ENCODE measurements at places on chromosomes 7 and 10. TPM values are rescaled to one million over a fixed set of nuclear protein-coding genes. Genes with fewer than 3 reads are reported as not detected.

- no peak for DNase-seq
These were observed 30.0 kb downstream of the ADGRA1 start for GRCh38 chr10:133117688-133118071.

DNA sequence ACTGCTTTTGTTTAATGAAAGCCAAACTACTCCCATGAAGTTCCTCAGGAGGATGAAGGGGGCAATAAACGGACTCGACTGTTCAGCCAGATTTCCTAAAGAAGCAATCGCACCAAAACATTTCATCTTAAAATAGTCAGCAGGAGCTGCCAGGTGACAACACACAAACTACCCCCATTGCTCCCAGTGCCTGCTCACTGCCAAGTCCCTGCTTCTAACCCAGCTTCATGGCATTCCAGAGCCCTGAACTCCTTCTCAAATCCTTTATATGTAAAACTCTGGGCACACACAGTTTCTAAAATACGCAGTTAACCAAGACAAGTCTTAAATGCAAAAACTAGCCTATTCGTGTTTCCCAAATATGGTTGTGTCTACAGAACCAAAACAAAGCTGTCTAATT, 110.0 kb downstream of the SORBS1 start:
- no peak for DNase-seq

DNA sequence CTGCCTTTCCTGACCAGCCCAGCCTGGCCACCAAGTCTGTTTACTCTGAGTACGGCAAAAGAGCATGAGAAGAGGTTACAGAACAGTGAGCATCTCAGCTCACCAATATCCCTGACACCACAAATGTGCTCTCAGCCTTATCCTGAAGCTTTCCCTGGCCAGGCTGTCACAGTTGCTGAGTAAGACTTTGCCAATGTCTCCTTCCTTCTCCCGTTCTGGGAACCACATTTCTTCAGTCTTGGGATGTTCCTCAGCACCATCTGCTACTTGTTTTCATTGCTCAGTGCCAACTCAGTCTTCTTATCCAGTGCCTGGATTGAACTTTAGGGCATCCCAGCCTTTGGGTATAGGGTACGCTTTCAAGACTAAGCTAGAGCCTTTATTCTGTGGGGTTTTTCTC, 7.1 kb upstream of the KCNIP2 start:
- DNase-seq = no peak

DNA sequence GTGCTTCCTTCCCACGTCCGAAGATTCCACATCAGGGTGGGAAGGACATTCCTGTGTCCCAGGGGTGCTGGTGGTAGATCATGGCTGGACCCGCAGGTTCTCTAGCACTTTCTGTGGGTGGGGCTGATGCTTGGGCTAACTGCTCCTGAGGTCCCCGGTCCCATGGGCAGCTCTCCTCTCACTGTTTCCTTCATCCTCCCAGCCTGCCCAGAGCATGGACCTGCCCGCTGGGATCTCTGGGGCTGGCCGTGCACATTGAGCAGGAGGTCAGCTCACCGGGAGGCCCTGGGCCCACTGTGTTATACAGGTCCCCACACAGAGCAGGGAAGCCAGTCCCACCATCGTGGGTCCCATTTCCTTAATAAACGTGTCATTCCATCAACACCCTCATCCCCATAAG, 502.3 kb downstream of the TCERG1L start:
- DNase-seq = no peak

DNA sequence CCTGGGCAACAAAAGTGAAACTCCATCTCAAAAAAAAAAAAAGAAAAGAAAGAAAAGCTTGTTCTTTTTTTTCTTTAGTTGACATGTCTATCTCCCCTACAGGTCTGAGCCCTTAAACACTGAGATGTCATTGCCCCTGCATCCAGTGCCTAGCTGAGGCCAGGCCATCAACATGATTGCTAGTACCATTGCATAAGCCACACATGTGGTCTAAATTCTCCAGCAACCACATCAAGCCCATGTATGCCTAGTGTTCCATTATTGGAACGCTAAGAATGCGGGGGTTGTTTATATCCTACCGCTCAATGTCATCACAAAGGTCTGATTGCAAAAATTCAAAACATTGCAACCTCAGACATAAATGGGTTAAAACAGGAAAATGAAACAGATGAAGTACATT, 62.7 kb downstream of the NPTX2 start:
- no peak for DNase-seq

- no peak for DNase-seq
These were observed 17.0 kb upstream of the ZMIZ1 start for GRCh38 chr10:79051766-79052165.

GRCh38 chr10:121926671-121927317, 1.0 kb downstream of the ATE1 start:
- DNase-seq = peak; percentile 30

Gene DGKI
- total RNA-seq = 3.5 TPM

Gene GLI3
- 0.26 TPM for total RNA-seq

Gene TMEM229A
- not detected for total RNA-seq

Data from dermis microvascular lymphatic vessel endothelial cell (primary cell).